ENCODE measurements at places on chromosomes 12 and 14.

GRCh38 chr12:126676434-126676833, 1590.5 kb upstream of the TMEM132C start:
- no peak for DNase-seq

- no peak for DNase-seq
These were observed 33.7 kb upstream of the ALG10B start for GRCh38 chr12:38282886-38283285.

- no peak for DNase-seq
These were observed 1321.5 kb upstream of the FLRT2 start for GRCh38 chr14:84208451-84208850.

GRCh38 chr12:31008961-31009840, 64.5 kb upstream of the DDX11 start:
- DNase-seq, result no peak

DNA sequence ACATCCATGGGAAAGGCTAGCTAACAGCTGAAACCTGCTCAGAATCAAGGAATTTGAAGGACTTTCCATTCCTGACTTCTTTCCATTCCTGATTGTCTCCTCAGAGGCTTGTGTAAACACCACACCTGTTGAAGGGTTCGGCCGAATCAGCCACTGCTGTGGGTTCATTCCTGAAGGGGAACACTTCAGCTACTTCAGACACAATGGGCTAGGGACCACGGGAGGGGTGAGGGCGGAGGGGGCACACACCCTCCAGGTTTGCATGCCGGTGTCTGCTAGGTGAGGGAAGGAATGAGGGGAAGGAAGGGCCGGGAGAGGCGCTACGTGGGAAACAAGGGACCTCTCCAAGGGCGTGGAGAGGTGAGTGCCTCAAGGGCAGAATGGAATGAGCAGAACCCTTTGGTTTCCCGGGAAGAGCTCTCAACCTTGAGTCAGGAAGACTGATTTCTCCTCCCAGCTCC, 1.3 kb downstream of the GPRC5A start:
- DNase-seq, result no peak

GRCh38 chr14:103630364-103631108, 1.5 kb downstream of the KLC1 start:
- no peak for DNase-seq

DNA sequence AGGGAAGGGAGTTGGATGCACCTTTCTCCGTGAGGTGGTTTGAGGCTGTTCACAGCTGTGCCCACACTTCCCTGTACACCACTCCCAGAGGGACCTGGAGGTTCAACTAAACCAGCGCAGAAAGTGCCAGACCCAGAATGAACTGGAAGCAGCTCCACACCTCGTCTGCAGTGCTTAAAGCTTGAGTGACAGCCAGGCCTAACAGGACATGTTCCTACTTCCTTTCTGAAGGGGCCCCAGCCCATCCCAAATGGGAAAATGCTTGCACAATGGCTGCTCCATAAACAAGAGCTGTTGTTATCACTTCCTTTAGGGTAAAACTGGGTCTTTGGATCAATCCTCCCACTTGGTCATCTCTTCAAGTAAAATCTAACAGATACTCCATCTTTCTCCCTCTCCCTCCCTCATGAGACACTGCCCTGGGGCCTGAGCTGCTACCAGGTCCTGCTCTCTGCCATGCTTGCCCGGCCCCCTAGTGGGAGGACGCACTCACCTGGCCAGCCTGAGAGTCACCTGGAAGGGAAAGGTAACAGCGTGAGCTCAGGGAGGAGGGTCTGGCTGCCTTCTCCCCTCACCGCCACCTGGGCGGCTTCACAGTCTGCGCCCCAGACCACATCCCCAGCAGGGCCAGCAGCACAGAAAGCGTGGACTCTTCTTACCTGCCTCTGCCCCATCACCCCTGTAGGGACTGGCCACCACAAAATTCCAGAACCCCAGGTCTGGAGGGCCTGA, 33.5 kb downstream of the ISCA2 start:
- DNase-seq, result no peak

- no peak for DNase-seq
These were observed 300.5 kb downstream of the GRIN2B start for GRCh38 chr12:13680916-13681315.

- DNase-seq, result no peak
These were observed 76.3 kb downstream of the HECTD4 start for GRCh38 chr12:112305951-112306350.

DNA sequence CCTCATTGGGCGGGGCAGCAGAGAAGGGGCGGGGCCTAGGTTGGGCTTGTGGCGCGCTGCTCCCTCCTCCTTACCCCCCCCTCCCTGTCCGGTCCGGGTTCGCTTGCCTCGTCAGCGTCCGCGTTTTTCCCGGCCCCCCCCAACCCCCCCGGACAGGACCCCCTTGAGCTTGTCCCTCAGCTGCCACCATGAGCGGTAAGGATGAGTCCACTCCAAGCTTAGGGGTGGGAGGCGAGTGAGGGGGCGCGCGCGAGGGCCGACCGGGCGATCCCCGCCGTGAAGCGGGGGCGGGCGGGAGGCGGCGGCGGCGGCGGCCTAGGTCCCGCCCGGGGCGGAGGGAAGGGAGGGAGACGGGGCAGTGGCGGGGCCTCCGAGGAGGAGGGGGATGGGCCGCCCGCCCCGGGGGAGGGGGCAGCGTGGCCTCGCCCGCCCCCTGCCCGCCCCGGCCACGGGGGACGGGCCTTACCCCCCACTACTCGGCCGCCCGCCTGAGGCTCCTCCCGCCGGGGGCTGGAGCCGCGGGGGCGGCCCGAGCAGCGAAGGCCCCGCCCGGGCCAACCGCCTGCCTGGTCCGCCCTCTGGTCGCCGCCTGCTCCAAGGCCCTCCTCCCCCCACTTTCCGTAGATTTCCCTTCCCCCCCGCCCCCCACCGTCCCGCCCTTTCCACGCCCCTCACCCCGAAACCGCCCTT, at the start of gene SP1:
SP1 (plus strand) TSS at position 73 of the 690 bp plus-strand sequence; CDS start at position 189, 116 bp downstream.
- DNase-seq, result peak; percentile 70

DNA sequence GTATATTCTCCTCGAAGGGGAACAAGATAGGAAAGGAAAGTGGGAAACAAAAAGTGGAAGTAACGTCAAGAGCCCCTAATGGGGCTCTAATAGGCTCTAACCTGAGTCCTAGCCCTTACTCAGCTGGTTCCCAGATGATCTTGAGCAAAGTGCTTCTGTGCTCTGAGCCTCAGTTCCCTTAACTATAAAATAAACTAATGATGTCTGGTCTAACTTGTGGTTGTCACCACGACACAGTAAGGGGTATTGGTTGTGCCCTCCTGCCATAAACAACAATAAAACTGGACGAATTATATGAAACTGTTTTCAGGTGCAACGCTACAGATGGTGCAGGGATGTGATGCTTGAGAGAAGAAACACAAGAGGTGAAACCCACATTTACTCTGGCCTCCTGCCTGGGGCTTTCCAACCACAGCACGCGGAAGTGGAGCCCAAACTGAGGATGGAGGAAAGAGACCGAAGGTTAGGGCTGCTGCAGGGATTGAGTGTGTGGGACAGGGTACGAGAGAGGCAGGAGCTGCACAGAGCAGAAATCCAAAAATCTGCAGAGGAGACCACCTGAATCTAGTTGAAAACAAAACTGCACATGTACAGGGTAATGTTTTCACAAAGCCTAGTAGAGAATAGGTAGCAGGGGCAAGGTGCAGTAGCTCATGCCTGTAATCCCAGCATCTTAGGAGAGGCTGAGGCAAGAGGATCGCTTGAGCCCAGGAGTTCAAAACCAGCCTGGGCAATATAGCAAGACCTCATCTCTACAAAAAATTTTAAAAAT, 45.6 kb upstream of the BCL2L14 start:
- DNase-seq, result no peak

GRCh38 chr14:91389150-91389549, 28.5 kb downstream of the CCDC88C start:
- DNase-seq, result no peak

- DNase-seq, result no peak
These were observed 369.9 kb downstream of the DIO2 start for GRCh38 chr14:79841433-79841832.

DNA sequence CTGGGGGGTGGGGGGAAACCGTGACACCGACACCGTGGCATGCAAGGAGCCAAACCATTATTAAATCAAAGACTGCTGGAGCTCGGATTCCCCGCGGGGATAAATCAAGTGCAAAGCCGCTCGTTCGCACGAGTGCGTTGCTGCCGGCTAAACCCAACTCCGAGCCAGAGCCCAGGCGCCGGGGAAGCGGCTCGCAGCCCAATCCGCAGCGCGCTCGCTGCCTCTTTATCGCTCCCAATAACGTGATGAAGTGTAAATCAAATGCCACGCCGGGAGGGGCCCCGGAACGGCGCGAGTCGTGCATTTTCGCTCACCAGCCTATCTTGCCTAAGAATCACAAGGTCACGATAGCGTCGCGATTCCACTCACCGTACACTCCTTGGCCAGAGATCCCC, 1.3 kb downstream of the MDGA2 start:
- peak; percentile 37 for DNase-seq

DNA sequence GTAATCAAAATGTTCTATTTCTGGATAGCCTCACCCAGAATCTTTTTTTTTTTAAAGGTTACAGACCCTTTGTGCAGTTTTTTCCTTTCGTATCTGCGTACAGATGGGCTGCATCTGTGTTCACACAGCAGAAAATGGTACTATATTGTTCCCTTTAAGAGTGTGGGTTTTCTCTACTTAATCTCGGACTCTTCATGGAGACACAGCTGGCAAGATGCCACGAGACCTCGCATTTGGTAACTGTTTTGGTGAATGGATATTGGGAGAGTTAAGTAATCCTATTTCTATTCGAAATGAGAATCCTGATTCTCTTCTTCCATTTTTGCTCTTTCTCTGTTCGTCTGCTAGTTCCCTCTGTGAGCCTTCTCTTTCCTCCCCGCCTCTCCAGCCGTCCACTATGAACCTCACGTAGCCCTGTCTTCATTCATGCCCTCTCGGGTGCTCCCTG, 85.7 kb downstream of the SAMD4A start:
- DNase-seq, result no peak

DNA sequence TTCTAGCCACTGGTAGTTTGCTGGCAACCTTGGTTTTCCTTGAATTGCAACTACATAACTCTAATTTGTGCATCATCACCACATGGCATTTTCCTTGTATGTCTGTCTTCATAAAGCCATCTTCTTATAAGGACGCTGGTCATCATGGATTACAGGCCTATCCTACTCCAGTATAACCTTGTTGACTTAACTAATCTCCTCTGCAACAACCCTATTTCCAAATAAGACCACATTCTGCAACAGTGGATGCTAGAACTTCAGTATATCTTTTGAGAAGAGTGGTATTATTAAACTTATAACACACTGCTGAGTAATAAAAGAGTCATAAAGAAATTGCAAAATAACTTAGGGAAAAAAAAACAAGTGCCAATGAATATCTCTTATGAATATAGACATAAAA, 511.8 kb upstream of the FOXG1 start:
- DNase-seq, result no peak

- DNase-seq, result no peak
These were observed 299.2 kb downstream of the RPS29 start for GRCh38 chr14:49287004-49287403.

DNA sequence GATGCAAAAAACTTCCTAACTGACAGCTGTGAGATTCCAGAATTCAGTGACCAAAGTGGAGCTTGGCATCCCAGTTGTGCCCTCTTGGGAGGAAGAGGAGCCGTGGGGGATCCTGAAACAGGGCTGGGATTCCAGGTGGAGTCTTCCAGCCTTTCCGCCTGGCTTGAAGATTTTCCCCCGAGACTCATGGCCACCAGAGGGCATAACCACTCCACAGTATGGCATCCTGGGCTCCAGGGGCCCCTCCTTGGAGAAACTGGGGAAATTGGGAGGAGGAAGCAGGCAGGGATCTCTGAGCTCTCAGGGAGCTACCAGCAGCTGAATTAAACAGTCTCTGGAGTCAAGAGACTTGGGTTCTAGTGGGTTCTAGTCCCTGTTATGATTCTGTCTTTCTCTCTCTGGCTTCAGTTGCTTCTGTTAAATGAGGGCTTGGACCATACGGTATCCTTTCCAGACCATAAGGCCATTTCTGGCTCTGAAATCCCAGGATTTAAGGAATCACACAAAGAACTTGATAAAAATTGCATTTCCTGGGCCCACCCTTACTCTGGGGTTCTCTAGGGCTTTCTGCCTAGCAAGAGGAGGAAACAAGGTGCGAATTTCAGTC, 2.6 kb upstream of the TAMALIN start:
- peak; percentile 95 for DNase-seq

DNA sequence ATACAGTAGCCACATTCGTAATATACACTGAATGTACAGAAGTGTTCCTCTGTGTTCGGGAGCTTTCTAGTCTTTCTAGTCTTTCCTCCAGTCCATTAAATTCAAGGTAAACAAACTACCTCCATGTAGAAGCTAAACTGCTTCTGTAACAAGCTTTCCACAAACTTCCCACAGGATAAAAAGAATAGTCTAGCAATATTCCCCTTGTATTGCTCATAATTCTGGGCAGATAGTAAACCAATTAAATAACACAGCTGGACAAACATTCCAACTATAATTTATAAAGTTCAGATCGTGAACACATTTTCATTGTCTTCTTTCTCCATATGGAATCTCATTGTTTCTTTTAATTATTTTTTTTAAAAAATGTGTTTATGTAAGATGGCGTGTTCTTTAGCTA, 307.2 kb downstream of the AEBP2 start:
- DNase-seq, result no peak

GRCh38 chr14:58272588-58273372, 25.6 kb upstream of the ARID4A start:
- no peak for DNase-seq

GRCh38 chr12:11826574-11826973, 177.1 kb downstream of the ETV6 start:
- DNase-seq, result no peak

GRCh38 chr12:124884587-124885438, 21.1 kb upstream of the SCARB1 start:
- no peak for DNase-seq

DNA sequence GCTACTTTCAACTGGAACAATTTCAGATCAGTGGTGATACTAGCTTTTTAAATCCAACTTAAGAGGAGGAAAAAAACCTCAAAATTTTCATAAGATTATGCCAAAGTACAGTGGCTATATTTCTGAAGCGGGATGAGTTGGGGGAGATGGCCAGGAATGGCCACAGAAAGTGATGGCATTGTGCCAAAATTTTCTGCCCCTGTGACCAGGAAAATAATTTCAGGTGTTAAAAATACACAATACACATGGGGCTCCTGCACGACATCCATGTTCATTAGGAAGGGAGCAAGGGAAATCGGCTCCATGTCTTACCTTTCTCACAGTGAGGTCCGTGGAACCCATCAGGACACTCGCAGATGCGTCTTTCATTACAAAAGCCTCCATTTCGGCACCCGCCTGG, 53.7 kb downstream of the WIF1 start:
- no peak for DNase-seq

DNA sequence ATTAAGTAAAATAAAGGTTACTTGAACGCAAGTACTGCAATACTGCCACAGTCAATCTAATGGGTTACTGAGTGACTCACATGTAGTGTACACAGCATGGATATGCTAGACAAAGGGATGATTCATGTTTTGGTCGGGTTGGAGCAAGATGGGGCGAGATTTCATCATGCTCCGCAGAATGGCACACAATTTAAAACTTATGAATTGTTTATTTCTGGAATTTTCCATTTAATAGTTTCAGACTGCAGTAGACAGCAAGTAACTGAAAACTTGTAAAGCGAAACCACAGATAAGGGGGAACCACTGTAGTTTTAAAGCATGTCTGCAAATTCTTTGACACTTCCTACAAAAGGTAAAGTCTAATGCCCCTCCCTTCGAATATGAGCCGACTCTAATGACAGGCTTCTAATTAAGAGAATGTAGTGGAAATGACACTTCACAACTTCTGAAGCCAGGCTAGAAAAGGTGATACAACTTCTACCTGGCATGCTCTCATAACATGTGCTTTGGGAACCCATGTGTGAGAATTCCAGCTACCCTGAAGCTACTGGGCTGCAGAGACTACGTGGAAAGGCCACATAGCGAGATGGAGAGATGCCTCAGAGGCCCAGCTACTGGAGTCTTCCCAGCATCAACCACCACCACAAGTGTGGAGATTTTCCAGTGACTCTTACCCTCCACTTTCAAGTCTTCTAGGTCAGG, 13.9 kb upstream of the TCP11L2 start:
- DNase-seq, result no peak
